ENCODE measurements at places on chromosomes 3 and 15.

DNA sequence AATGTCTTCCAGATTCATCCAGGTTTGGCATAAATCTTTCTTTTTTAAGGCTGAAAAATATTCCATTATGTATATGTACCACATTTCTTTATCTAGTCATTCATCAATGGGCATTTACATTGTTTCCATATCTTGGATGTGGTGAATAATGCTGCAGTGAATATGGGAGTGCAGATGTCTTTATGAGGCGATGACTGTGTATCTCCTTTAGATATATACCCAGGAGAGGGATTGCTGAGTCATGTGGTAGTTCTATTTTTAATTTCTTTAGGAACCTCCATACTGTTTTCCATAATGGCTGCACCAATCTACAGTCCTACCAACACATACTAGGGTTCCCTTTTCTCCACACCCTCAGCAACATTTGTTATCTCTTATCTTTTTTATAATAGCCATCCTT, 96.3 kb downstream of the LRRC28 start:
- DNase-seq = no peak

GRCh38 chr15:67062369-67062985, 2.9 kb upstream of the SMAD3 start:
- DNase-seq = no peak

GRCh38 chr3:178067721-178068120, 468.5 kb upstream of the KCNMB2 start:
- no peak for DNase-seq

- no peak for DNase-seq
Observed at GRCh38 chr3:98603580-98603979, 10.2 kb upstream of the CPOX start.

GRCh38 chr15:27449941-27450340, 479.0 kb downstream of the GABRG3 start:
- DNase-seq = no peak

DNA sequence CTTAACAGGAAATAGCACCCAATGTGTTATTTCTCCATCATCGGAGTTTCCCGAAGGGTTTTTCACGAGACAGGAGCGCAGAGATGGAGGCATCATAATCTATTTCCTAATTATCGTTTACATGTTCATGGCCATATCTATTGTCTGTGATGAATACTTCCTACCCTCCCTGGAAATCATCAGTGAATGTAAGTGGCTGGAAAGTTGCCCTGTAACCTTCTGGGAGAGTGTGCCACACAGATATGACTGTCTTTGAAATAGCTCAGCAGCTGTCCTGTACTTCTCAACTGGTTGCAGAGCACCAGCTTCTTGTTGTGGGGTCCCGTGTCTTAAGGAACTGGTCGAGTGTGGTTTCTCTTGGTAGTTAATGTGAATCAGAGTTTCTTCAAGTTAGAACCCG, 1.1 kb downstream of the SLC24A5 start:
- no peak for DNase-seq

- DNase-seq = no peak
Observed at GRCh38 chr3:154236331-154236730, 88.0 kb downstream of the DHX36 start.

GRCh38 chr3:47003056-47003410, 23.6 kb downstream of the NBEAL2 start:
- DNase-seq = no peak

GRCh38 chr15:24823473-24823872, 131.3 kb upstream of the SNRPN start:
- DNase-seq = no peak

DNA sequence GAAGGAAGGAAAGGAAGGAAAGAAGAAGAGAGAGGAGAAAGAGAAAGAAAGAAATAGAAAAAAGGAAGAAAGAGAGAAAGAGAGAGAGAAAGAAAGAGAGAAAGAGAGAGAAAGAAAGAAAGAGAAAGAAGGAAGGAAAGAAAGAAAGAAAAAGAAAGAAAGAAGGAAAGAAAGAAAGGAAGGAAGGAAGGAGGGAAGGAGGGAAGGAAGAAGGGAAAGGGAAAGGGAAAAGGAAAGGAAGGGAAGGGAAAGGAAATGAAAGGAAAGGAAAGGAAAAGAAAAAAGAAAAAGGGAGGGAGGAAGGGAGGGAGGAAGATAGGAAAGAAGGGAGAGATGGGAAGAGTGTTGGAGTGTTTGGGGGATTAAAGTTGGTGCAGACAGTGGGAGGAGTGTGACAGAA, 450.1 kb downstream of the GBE1 start:
- no peak for DNase-seq

DNA sequence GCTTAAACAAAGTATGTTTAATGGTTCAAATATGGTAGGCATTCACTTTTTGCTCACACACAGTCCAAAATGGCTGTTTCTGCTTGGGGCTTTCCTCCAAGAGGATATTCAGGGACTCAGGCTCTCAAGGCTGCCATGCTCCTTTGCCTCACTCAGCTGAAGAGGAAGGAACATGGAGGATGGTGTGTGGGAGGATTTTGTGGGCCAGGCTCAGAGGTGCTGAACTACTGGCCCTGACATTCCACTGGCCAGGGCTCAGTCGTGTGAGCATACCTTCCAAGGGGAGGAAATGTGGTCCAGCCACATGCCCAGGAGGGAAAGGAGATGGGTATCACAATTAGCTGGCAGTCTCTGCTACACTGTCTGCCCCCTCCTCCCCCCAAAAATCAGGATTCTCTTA, 8.7 kb downstream of the PXYLP1 start:
- no peak for DNase-seq

GRCh38 chr15:77831986-77832385, 199.3 kb upstream of the LINGO1 start:
- no peak for DNase-seq

GRCh38 chr3:138775254-138775595, 59.5 kb downstream of the PIK3CB start:
- no peak for DNase-seq

- no peak for DNase-seq
Observed at GRCh38 chr3:53921296-53921695, 29.6 kb upstream of the SELENOK start.

DNA sequence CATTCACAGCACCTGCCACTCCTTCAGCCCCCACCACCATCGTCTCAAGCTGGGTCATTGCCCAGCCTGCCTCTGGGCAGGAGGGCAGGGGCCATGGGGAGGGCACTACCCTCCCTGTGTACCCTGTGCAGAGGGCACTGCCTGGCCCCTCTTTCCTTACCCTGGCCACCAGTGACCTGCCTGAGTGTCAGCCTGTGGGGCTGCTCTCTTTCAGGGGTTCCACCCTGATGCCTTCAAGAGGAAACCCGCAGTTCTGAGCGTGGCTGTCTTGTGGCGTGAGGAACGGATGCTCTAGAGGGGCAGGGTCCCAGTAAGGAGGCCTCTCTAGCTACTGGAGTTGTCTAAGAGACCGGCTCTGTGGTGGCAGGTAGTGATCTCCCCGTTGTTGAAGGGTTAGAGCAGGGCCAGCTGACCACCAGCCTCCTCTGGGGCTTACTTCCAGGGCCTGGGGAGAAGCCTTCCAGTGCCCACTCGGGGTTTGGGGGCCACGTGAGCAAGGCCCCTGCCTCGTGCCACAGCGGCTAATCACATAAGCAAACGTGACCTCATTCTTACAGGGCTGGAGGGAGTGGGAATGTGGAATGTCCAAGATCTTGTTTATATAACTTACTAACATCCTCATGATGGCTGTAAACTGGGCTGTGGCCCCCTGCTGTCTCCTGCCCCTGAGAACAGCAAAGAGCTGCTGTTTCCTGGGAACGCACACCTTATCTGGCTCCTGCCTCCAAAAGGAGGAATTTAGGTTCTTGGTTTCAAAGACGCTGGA, 31.4 kb upstream of the SEC13 start:
- no peak for DNase-seq

DNA sequence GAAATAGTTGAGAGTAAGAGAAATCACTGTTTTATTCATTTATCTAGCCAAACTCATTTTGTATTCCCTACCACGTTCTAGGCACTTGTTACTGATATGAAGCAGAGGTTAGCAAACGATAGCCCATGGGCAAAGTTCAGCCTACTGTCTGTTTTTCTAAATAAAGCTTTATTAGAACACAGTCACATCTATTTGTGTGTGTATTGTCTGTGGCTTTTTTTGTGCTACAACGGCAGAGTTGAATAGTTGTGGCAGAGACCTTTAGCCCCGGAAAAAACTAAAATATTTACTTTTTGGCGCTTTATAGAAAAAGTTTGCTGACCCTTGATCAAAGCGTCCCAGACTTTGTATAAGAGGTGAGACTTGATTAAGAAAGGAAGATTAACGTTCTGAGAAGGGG, 289.1 kb upstream of the CFAP20DC start:
- DNase-seq = no peak

DNA sequence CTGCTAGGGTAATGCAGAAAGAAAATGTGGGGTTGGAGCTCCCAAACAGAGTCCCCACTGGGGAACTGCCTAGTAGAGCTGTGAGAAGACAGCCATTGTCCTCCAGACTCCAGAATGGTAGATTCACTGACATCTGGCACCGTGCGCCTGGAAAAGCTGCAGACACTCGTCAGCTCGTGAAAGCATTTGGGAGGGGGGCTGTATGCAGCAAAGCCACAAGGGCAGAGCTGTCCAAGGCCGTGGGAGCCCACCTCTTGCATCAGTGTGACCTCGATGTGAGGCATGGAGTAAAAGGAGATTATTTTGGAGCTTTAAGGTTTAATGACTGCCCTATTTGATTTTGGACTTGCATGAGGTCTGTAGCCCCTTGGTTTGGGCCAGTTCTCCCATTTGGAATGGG, 242.9 kb downstream of the VGLL3 start:
- no peak for DNase-seq

DNA sequence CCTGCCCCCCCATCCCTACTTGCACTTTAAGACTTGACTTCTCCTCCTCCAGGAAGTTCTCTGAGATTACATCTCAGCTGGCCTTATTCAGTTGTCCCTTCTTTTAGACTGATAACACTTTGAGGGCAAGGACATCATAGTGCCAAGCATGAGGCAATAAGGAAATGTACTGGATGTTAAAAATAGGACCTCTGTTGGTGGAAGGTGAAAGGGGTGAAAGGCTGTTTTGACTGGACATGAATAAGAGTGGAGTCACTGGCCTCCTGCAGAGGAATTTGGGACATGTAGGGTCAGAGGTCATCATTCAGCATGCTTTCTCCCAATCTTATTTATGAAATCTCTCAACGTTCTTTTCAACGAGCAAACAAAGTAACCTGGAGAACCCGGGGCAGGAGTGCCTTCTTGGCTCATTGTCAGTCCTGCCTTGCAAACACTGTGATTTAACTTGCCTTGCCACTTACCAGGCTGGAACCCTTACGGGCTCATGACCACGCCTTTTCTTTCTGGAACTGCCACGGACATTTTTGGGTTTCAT, 38.6 kb downstream of the TRIM71 start:
- DNase-seq = no peak

GRCh38 chr15:92161039-92161670, 232.5 kb upstream of the ST8SIA2 start:
- no peak for DNase-seq

GRCh38 chr3:178159691-178160220, 376.5 kb upstream of the KCNMB2 start:
- no peak for DNase-seq

DNA sequence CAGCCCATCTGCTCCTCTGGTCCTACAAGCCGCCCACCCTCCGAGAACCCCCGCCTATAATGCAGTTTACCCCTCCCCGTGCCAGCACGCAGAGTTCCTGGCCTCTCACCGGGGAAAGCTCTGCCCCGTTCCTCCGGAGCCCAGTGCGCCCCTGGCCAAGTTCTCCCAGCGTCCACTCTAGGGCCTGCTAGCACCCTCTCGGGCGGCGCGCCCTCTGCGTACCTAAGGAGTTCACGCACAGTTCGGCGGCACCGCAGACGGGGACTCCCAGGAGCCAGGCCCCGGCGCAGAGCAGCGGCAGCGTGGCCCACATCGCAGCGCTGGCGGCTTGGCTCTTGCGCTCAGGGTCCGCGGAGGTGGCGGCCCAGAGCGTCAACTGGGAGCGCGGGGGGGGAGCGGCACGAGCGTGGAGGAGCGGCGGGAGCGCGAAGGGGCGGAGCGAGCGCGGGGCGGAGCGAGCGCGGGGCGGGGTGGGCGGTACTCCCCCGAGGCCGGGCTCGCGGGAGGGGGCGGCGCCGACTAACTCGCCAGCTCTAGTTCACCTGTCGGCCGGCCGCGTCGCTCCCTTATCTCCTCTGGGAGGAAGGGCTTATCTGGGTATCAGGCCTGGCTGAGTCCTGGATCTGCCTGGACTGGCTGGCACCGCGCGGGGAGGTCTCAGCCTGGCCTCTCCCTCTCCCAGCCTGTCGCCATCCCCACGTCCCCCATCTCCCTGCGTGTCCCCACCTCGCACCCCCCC, at the start of gene CTSH:
TSS of gene CTSH (minus strand) at position 378 of the 739 bp plus-strand sequence. CDS start at position 313, 65 bp downstream.
- peak; percentile 72 for DNase-seq

GRCh38 chr3:124791142-124791541, 60.9 kb downstream of the UMPS start:
- DNase-seq = no peak

DNA sequence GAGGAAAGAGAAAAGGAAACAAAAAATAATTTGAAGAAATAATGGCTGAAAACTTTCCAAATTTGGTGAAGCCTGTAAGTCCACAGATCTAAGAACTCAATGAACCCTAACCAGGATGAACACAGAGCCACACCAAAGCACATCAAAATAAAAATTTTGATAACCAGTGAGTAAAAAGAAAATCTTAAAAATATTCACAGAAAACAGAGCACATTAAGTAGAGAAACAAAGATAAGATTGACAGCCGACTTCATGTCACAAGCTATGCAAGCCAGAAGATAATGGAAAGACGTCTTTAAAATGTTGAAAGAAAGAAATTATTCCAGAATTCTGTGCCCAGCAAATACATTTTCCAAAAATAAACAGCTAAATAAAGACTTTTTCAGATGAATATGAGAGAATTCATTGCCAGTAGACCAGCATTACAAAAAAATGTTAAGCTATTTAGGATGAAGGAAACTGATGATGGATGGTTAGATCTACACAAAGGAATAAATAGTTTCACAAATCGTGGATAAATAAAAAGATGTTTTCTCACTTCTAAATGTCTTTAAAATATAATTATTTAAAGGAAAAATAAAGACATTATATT, 140.2 kb upstream of the SKOR1 start:
- DNase-seq = no peak

GRCh38 chr3:156716105-156716862, 41.9 kb downstream of the TIPARP start:
- no peak for DNase-seq

DNA sequence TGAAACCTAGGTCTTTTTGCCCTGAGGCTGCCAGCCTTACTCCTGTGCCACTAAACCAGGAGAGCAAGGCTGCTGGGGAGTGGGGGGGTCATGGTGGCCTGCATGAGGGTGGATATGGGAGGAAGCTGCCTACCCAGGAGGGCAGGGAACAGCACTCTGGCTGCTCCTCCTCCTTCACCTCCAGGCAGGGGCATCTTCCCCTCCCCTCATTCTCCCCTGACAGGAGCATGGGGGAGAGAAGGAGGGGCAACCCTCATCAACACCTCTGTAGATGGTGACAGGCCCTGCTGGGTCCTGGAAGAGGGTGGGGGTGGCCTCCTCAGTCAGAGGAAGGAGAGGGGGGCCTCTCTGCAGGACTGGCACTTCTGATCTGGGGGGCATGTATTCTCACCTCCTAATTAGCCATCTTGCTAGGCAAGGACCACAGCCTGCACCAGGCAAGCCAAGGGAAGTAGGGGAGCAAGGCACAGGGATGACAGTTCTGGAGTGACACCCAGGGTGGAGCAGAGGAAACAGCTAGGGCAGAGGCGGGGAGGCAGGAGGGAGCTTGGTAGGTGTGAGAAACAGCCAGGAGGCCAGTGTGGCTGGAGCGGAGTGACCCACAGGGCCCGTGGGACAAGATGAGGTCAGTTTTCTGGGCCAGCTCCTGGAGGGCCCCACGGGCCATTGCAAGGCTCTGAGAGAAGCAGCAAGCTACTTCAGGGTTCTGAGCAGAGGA, 4.9 kb downstream of the CCDC33 start:
- DNase-seq = no peak

- DNase-seq = no peak
Observed at GRCh38 chr3:27591312-27592210, 107.4 kb upstream of the SLC4A7 start.

Measured in stimulated activated CD4-positive, alpha-beta T cell treated with anti-CD3 and anti-CD28 coated beads, TNF-alpha, amount 100 ng/mL, for 1 hour (primary cell).